ENCODE measurements at places on chromosomes 3 and 15.
A peak's percentile ranks its signal among the peaks of the same experiment; 100 is the strongest.

DNA sequence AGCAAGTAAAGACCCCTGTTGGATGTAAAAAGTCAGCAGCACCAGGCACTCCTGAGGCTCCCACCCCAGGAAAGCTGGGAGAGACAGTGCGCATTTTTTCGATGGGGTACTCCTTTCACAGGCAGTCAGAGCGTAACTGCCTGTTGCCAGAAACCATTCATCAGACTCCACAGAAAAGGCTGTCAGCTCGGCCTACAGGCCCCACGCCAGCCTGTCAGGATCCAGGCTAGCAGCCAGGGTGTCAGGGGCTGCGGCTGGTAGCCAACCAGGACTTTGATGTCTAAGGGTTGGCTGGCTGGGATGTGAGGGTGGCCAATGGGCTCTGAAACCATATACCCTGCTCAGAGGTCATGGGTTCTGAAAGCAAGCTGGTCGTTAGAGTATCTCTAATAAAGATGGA lies 164.5 kb downstream of the WNT5A start:
- DNase-seq: no peak

- DNase-seq: no peak
Measured at GRCh38 chr3:58144478-58145325, 66.1 kb downstream of the DNASE1L3 start.

GRCh38 chr15:74220475-74221248 lies 15.5 kb upstream of the CCDC33 start:
- no peak for DNase-seq

- no peak for DNase-seq
Measured at GRCh38 chr3:42680806-42681205, 4.5 kb upstream of the KLHL40 start.

DNA sequence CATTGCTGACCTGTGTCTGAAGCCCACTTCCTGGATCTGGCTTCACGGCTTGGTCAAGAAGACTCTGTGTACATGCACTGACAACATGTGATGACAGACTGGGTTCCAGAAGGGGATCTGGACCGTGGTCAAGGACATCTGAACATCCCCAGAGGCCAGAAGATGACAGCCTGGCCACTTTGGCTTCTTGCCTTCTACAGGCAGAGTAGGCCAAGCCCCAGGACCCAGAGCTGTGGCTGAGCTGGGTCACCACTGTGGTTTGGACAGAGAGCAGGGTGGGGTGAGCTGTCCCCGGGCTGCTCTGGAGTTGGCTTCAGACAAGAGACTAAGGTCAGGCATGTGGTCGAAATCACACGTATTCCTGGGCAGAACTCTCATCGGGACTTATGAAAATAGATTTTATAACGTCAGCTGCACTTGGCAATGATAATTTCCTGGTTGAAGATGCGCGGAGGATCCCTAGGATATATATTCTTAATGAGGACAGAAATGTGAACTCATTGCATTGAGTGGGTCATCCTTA lies 114.1 kb upstream of the FRMD4B start:
- DNase-seq: no peak

GRCh38 chr3:198107840-198108734 lies 148.1 kb downstream of the LMLN start:
- DNase-seq: no peak

GRCh38 chr3:8456412-8456811 lies 45.2 kb upstream of the LMCD1 start:
- no peak for DNase-seq

DNA sequence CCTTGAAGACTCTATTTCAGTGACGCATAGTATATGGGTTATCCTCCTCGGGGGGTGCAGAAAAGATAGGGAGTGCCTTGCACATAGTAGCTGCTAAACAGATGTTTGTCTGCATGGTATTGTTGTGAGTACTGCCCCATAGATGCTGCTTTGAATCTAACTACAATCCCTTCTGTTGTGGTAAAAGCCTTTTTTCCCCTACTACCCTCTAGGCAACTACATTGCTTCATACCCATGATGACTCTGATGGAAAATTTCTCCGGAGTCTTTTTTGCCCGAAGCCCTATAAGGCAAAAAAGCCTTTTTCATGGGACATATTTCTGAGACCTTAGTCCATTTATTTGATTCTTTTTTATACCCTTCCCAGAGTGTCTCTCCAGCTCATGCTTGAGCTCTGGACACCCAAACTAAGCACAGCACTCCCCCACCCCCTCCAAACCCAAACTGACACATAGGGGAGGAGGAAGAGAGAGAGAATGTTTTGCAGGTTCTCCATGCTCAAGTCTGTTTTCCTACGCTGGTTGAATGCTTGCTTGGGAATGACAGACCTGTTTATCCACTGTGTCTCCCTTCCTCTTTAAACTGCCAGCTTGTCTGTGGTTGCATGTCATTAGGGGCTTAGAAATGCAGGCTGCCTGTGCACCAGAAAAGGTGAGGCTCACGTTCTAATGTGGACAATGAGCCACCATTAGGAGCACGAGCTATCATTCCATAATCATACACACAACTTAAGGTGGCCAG lies 52.9 kb downstream of the LRTM1 start:
- peak; percentile 17 for DNase-seq

DNA sequence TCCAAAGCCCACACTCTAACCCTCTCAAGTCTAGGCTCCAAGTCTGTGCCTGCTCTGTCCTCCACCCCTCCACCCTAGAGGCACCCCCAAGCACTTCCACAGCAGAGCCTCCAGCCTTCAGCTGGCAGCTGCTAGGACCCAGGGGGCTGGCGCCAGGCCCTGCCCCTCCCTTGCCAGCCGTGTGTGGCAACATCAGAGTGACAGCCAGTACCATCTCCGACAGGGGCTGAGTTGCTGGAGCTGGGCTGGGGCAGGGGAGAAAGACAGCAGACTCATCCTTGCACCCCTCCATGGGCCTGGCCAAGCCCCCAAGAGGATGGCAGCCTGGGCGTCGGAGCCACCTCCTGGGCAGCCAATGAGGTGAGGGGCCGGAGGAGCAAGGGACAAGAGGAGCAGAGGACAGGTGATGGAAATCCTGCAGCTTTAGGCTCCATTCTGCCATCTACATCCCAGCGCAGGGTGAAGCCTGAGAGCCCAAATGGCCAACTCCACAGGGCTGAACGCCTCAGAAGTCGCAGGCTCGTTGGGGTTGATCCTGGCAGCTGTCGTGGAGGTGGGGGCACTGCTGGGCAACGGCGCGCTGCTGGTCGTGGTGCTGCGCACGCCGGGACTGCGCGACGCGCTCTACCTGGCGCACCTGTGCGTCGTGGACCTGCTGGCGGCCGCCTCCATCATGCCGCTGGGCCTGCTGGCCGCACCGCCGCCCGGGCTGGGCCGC lies at the start of gene GPR62:
GPR62 (plus strand) TSS at position 207 of the 718 bp plus-strand sequence; CDS start at position 479, 272 bp downstream.
- DNase-seq: no peak

- peak; percentile 90 for DNase-seq
Measured at GRCh38 chr3:168096210-168096652, 507 bp upstream of the GOLIM4 start.

DNA sequence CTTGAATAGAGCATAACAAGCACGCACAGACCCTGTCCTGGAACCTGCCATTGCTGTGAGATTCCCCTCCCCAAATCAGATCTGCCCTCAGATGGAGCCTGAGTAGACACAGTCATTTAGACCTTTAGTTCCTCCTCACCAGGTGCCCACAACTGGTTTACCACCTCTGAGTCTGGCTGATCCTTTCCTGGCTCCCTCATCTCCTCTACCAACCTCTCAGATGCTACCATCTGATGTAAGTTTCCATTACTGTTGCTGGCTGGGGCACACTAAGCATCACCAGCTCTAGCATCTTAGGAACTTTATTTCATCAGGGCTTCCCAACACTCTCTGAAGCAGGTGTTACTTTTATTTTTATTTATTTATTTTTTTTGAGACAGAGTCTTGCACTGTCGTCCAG lies 288.3 kb downstream of the TLE3 start:
- DNase-seq: no peak

- DNase-seq: no peak
Measured at GRCh38 chr15:94924971-94925598, 693.7 kb downstream of the MCTP2 start.

GRCh38 chr3:52693071-52693470 lies 7.2 kb downstream of the GNL3 start:
- DNase-seq: no peak

- no peak for DNase-seq
Measured at GRCh38 chr3:127388427-127388826, 100.6 kb upstream of the PRR20G start.

DNA sequence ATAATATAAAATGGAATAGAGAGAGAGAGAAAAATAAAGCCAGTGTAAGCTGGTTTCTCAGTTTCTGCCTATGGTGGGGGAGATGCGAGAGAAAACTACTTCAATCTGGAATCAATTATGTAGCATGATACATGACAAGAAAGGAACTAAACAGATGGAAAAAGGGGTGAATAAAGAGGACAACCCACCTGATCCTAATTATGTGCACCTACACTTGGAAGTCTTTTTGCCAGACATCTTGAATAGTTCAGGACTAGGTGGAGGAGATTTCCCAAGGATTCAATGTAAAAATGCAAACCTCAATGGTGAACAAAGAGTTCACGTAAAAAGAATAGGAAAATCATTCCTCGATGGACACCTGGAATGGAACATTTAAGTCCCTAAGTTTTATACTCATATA lies 524.4 kb upstream of the RGMA start:
- no peak for DNase-seq

- DNase-seq: no peak
Measured at GRCh38 chr3:148825476-148825875, 2.1 kb upstream of the CPB1 start.

DNA sequence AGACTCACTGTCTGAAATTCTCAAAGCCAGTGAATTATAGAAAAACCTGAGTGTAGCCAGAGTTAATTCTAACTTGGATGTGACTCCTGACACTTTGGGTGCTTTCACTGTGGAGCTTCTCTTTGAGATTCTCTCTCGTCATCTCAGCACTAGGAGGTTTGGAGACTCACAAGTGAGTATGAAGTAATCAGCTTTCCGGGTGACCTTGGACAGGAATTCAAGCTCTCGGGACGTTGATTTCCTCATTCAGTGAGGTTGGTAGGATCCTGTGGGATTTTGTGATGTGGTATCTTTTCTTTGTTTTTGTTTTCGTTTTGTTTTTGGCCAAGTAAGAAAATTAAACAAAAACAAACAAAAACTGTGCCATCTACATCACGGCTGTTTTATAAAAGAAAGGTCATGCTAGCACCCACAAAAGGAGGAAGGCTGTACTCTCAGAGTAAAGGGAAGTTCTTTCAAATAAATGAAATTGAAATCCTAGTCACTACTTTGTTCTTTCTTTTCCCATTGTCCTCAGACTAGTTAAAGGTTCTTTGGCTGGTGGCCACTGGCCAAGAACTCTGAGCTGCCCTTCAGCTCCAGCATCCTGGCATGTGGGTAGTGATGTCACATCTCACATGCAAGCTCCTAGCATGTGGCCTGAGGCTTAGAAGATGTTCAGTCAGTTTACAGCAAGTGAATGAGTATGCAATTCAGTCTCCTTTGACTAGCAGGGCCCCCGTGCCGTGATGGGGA lies 263.3 kb upstream of the TPM1 start:
- peak; percentile 62 for DNase-seq

DNA sequence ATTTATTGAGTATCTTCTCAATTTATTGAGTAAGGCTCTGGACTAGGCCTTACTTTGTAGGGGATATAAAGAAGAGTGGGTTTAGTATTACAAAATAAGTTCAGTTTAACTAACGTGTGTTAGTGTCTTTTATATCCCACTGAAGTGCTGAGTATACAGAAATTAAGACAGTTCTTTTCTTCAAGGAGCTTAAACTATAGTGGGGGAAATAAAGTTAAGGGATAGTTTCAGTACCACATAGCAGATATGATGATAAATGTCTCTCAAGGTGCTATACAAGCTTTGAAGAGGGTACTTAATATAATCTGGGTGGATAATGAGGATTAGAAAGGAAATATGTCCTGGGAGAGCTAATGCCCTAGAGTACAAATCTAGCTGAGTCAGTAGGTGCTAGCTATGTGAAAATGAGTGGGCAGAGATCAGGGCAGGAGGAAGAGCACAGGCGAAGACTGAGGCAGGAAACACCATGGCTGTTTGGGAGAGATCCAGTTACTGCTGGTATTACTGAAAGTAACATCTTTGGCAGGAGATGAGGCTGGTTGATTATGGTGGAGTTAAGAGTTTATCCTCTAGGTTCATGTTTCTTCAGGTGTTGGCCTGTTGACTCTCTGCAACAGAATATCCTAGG lies 46.0 kb downstream of the TEX9 start:
- DNase-seq: no peak

DNA sequence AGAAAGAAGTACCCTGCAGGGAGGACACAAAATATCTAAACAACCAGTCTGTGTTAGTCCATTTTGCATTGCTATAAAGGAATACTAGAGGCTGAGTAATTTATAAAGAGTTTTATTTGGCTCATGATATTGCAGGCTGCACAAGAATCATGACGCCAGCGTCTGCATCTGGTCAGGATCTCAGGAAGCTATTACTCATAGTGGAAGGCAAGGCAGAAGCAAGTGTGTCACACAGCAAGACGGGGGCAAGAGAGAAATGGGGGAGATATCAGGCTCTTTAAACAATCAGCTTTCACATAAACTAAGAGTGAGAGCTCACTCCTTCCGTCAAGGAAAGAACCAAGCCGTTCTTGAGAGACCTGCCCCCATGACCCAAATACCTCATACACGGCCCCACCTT lies 614.8 kb downstream of the ZIC1 start:
- peak; percentile 92 for DNase-seq

- DNase-seq: peak; percentile 84
Measured at GRCh38 chr3:188060840-188061544, 93.0 kb upstream of the LPP start.

DNA sequence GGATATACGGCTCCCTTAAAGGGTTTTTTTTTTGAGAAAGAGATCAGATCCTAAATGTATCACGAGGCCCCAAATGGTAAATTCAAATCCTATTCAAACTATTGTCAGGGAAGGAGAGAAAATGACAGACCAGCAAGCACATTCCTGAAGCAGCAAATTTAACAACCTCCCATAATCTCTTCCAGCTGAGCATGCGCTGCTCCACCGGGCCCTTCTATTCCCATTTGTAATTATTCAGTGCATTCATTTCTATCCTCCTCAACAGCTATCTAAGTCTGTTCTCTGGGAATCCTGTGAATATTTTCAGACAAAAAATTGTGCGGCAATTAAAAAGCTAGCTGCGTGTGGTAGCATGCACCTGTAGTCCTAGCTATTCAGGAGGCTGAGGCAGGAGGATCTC lies 43.2 kb downstream of the MAGI1 start:
- no peak for DNase-seq

- no peak for DNase-seq
Measured at GRCh38 chr3:299590-300301, 103.2 kb downstream of the CHL1 start.

DNA sequence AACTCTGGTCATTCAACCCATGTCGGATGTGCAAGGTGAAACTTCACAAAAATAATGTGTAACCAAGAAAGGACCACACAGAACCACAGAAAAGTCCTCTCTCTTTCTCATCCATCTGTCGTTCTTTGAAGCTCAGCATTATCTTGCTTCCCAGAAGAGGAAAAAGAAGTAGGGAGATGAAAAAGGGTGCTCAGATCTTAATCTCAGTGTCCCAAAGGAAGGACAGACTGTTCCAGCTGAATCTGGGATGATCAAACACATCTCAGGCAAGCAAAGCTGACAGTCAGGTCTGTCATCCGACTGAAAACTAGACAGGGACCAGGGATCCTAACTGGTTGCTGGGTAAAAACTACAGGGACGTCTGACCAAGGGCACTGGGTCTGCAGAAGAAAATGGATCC lies 16.2 kb downstream of the ARHGEF3 start:
- DNase-seq: no peak

GRCh38 chr3:189132231-189132671 lies 39.5 kb upstream of the TPRG1 start:
- peak; percentile 90 for DNase-seq

All from ELR (cell line).